Lung (tissue), 17 donors: ENCODE measurements at places on chromosomes 4 and X. TPM values are rescaled to one million over a fixed set of nuclear protein-coding genes. Genes with fewer than 3 reads are reported as not detected.

XPNPEP2 gene
- 2.1 TPM for total RNA-seq

DNA sequence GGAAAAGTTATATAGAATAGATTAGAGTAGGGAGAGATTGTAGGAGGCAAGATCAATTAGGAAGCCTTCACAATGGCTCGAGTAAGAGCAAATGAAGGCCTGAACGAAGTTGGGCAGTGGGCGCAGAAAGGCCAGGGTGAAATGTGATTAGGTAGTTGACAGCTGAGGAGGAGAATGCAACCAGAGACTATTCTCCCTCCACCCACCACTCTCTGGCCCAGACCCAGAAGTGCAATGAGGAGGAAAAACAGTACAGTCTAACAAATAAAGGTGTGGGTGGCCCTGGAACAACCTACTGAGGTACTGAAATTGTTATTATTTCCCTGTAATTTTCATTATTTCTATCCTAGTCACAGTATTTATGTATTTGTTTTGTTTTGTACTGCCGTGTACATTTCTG is 176.7 kb downstream of the SLC39A8 start:
- DNase-seq = no peak

- DNase-seq = no peak
These were observed 6.3 kb downstream of the FMR1 start for GRCh38 chrX:147917700-147918695.

- DNase-seq = no peak
These were observed 5.1 kb upstream of the SLC25A6 start for GRCh38 chrX:1397001-1397400.

GRCh38 chr4:102687373-102687981 is 73.3 kb downstream of the MANBA start:
- no peak for DNase-seq
